ENCODE measurements at places on chromosomes 7 and 10.

- no peak for DNase-seq
- H3K36me3 ChIP-seq = peaks cover 4% of the 10 kb centered on the region
- H3K4me1 ChIP-seq = peaks cover 36% of the 10 kb centered on the region
- H3K4me3 ChIP-seq = no peak overlapping the region
- H3K27ac ChIP-seq = peak overlapping the region; percentile 78
Observed at GRCh38 chr7:101950450-101951119, 133.2 kb downstream of the CUX1 start.

GRCh38 chr7:55273186-55273980 lies 91.8 kb upstream of the LANCL2 start:
- no peaks in the 10 kb centered on the region for H3K36me3 ChIP-seq
- no peak for DNase-seq
- H3K4me3 ChIP-seq = no peak overlapping the region
- peaks cover 5% of the 10 kb centered on the region for H3K4me1 ChIP-seq
- peaks cover 23% of the 10 kb centered on the region for H3K27me3 ChIP-seq

DNA sequence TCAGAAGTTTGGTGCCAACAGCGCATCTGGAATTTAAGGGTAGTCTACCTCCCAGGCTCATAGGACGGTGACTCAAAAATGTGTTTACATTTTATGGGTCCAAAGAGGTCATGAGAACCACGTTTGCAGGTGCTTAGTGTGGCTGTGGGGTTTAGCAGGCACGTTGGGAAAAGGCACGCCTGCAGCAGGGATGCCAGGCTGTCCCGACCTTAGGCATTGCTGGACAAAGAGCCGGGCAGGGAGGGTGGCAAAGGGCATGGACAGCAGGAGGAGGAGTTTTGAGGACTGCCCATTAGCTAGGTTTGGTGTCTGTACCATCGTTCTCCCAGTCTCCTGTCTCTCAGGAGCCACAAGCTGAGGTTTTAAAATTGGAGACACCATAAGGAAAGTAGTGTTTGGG lies 104.4 kb downstream of the TRRAP start:
- peaks cover 72% of the 10 kb centered on the region for H3K36me3 ChIP-seq
- H3K27me3 ChIP-seq = no peaks in the 10 kb centered on the region
- no peak for DNase-seq
- no peak overlapping the region for H3K4me3 ChIP-seq
- H3K27ac ChIP-seq = no peak overlapping the region

- H3K27me3 ChIP-seq = no peaks in the 10 kb centered on the region
- peaks cover 39% of the 10 kb centered on the region for H3K36me3 ChIP-seq
- peaks cover 2% of the 10 kb centered on the region for H3K4me1 ChIP-seq
Observed at GRCh38 chr7:120842121-120842621, 15.8 kb downstream of the TSPAN12 start.

DNA sequence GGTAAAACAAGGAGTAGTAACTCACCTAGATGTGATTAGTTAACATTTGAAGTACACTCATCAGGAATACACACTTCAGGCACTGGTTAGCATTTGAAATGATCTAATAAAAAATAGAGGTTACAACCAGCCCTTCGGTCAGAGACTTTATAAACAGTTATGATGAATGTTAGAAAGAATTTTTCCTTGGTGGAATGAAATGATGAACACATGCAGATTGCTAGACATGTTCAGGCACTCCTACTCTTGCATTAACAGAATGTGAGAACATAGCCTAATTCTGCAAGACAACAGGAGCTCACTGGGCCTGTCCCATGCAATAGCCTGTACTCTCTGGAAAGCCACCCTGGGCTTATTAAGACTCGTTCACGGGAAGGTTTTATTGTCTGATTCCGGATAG lies 47.3 kb upstream of the TECTB start:
- H3K4me3 ChIP-seq = no peak overlapping the region
- H3K4me1 ChIP-seq = peaks cover 16% of the 10 kb centered on the region
- no peak for DNase-seq

GRCh38 chr10:61832866-61833481 lies 68.5 kb upstream of the ARID5B start:
- H3K27ac ChIP-seq = no peak overlapping the region
- no peak for DNase-seq
- no peaks in the 10 kb centered on the region for H3K36me3 ChIP-seq
- no peak overlapping the region for H3K4me3 ChIP-seq

DNA sequence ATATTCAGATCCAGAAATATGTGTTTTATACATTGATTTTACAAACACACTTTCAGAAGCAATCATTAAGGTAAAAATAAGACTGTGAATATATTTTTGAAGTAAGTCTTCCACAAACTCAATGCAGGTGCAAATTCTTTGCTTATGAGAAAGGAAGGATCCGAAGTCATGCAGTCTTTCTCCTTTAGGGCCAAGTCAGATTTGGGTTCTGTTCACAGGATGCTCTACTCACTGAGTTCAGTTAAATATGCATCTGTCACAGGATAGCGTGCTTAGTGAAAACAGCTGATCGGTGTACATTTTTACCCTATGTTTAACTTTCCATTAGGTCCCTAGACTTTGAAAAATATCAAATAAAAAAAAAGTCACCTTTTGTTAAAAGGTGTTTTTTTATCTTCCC lies 608.5 kb downstream of the PHTF2 start:
- H3K27ac ChIP-seq = no peak overlapping the region
- H3K4me1 ChIP-seq = no peaks in the 10 kb centered on the region
- no peak for DNase-seq
- H3K4me3 ChIP-seq = no peak overlapping the region
- H3K36me3 ChIP-seq = peaks cover 4% of the 10 kb centered on the region

- peaks cover 20% of the 10 kb centered on the region for H3K36me3 ChIP-seq
- no peaks in the 10 kb centered on the region for H3K27me3 ChIP-seq
- H3K4me3 ChIP-seq = no peak overlapping the region
- DNase-seq = no peak
Observed at GRCh38 chr7:102125127-102125596, 161.5 kb upstream of the SH2B2 start.

DNA sequence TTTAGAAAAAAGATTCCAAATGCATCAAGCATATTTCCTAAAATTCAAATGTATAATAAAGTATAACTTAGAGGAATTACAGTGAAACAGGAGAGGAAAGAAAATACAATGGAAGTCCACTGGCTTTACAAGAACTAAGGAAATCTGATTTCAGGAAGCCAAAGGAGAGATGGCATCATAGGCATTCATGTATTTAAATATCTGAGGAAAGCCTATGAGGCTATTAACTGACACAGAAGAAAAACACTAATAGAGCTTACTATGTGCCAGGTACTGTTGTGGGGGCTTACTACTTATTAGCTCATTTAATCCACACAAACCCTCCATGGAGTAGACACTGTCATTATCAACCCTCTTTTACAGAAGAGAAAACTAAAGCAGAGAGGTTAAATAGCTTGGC lies 92.2 kb downstream of the SRPK2 start:
- H3K4me1 ChIP-seq = no peaks in the 10 kb centered on the region
- peaks cover 3% of the 10 kb centered on the region for H3K36me3 ChIP-seq
- H3K27me3 ChIP-seq = no peaks in the 10 kb centered on the region
- no peak for DNase-seq

DNA sequence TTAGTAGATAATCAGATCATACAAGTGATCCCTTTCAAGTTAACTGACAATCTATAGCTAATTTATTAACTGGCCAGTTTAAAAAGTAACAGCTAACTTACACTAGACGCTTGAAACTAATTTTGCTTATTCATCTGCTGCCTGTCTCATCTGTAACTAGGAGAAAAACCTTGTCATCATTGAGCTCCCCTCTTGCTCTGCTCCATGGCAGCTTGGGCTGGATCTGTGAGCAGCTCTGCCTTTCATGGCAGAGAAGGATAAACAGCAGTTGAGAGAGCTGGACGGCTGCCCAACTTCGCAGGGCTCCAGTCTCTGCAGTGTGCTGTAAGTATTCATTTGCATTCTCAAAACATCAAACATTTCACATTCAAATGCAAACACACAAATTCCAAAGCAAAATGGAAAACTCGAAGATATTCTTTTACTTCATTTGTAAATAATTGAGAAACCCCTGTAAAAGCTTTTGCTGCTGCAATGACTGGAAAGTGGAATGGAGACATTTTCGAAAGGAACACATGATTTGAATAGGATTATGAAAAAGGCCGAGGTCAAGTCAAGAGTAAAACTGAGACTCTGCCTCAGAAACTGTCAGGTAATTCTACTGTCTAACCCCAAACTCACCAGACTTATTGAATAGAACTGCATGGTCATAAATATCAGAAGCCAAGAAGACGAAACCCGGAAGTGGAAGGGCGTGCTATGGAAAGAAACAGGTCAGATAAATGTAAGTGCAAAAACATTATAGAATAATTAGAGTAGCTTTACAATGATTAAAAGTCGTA lies 17.6 kb downstream of the SLC35B4 start:
- H3K4me1 ChIP-seq = no peaks in the 10 kb centered on the region
- no peak overlapping the region for H3K27ac ChIP-seq
- no peaks in the 10 kb centered on the region for H3K27me3 ChIP-seq
- no peak overlapping the region for H3K4me3 ChIP-seq

DNA sequence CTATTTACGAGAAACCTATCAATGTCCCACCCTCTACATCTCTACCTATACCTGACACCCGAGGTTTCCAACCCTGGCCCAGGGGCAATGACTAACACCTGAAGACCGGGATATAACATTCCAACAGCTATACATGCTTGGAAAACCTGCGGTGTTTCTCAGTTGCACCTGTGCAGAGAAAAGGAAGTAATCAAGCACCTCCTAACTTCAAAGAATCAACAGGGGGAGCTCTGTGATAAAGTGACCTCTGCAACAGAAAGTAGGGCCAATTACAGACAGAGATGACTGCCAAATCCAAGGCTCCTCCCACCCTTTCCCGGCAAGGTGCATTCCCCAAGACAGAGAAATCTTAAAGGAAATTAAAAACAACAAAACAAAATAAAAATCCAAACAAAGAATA lies 41.3 kb downstream of the CCDC6 start:
- H3K27me3 ChIP-seq = no peaks in the 10 kb centered on the region
- H3K4me1 ChIP-seq = peaks cover 28% of the 10 kb centered on the region
- H3K4me3 ChIP-seq = no peak overlapping the region
- DNase-seq = no peak

- no peaks in the 10 kb centered on the region for H3K27me3 ChIP-seq
- no peak for DNase-seq
- H3K4me3 ChIP-seq = no peak overlapping the region
Observed at GRCh38 chr7:91846436-91846835, 34.1 kb downstream of the MTERF1 start.

GRCh38 chr10:112498806-112499205 lies 51.8 kb downstream of the VTI1A start:
- no peak for DNase-seq
- H3K4me3 ChIP-seq = no peak overlapping the region
- no peaks in the 10 kb centered on the region for H3K27me3 ChIP-seq

GRCh38 chr10:29508554-29509244 lies 126.1 kb downstream of the SVIL start:
- peaks cover under 1% of the 10 kb centered on the region for H3K4me1 ChIP-seq
- no peak for DNase-seq
- peak overlapping the region; percentile 44 for H3K27ac ChIP-seq

- no peak for DNase-seq
- H3K27me3 ChIP-seq = no peaks in the 10 kb centered on the region
- H3K4me1 ChIP-seq = no peaks in the 10 kb centered on the region
Observed at GRCh38 chr7:158120316-158120715, 467.3 kb downstream of the PTPRN2 start.

All from mesothelial cell of epicardium (in vitro differentiated cells).